Sigmoid colon (tissue), 7 donors: ENCODE measurements at places on chromosomes 5 and 9. TPM values are rescaled to one million over a fixed set of nuclear protein-coding genes. Genes with fewer than 3 reads are reported as not detected.

The SHC3 gene
- 2.3 TPM for total RNA-seq

DNA sequence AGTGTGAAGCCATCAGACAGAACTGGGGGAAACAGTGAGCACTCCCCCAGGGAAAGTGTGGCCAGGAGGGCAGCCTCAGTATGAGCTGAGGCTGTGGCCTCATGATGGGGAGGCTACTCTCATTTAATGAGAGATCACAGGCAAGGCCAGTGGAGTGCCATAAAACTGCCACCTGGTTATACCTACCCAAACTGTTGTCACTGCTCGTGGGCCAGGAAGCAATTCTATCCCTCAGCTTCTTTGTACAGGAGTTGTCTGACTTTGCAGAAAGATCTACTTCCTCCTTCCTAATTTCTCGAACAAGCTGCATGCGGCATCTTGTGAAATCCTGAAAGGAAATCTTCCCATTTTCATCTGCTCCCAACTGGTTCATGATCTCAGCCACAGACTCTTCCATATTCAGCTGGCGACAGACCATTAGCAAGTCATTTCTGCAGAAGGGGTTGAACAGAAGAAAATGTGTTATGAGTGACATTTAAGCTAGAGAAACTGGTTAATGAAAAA is 50.0 kb downstream of the TSSK1B start:
- DNase-seq = no peak

GRCh38 chr5:72840041-72840440 is 23.6 kb downstream of the TNPO1 start:
- no peak for DNase-seq

The TPRN gene
- 4.3 TPM for total RNA-seq

- DNase-seq = no peak
Measured at GRCh38 chr9:35792024-35792813, 828 bp downstream of the NPR2 start.

The CBY3 gene
- total RNA-seq = 0.66 TPM
